ENCODE measurements at places on chromosomes 5 and 9. TPM values are rescaled to one million over a fixed set of nuclear protein-coding genes. Genes with fewer than 3 reads are reported as not detected.

DNA sequence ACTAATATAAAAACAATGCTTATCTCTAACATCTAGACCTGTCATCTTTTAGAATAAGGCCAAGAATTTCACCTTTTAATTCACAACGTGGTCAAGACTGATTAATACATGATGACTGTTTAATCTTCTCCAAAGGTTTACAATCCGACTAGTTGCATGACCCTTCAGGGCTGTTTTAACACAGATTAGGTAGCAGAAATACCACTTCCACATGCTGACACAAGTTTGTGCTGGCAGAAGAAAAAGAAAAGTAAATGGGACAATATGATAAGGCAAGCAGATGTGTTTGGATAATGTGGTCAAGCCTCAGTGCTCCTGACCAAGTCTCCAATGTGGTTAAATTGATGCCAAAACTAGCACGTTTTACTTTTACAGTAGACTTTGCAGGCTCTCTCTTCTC, 31.1 kb downstream of the SEMA6A start:
- DNase-seq, result no peak

- no peak for DNase-seq
Observed at GRCh38 chr9:126053913-126054312, 272.7 kb upstream of the MVB12B start.

GRCh38 chr5:33999978-34000377, 7.9 kb downstream of the AMACR start:
- no peak for DNase-seq

DNA sequence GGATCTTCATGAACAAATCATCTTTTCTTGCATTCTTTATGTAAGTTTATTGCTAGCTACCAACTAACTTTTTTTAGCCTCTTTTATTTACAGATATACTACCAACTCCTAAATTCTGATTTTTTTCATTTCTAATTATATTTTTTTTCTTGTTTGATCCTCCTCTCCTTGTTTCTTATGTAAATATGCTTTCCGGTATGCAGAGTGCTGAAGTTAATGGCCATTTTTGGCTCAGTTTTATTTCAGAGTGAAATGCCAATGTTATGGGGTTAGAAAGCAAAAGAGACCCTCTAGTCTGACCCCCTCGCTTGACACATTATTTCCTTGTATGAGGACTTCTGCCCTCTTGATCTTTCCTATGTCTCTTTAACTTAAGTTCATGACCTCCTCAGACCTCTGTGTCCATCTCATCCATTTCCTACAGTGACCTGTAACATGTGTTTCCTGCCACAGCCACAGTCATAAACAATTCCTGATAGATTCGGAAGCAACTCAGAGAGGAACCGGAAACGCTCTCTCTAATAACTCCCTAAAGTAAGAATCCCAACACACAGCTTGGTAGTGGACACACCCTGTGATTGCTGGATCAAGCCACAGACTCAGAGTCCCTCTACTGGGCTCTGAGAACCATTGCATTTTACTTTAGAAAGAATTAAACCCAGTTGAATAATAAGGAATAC, 42.9 kb upstream of the AFAP1L1 start:
- DNase-seq, result no peak

GRCh38 chr9:128729302-128729701, 5.4 kb upstream of the ZDHHC12 start:
- no peak for DNase-seq

DNA sequence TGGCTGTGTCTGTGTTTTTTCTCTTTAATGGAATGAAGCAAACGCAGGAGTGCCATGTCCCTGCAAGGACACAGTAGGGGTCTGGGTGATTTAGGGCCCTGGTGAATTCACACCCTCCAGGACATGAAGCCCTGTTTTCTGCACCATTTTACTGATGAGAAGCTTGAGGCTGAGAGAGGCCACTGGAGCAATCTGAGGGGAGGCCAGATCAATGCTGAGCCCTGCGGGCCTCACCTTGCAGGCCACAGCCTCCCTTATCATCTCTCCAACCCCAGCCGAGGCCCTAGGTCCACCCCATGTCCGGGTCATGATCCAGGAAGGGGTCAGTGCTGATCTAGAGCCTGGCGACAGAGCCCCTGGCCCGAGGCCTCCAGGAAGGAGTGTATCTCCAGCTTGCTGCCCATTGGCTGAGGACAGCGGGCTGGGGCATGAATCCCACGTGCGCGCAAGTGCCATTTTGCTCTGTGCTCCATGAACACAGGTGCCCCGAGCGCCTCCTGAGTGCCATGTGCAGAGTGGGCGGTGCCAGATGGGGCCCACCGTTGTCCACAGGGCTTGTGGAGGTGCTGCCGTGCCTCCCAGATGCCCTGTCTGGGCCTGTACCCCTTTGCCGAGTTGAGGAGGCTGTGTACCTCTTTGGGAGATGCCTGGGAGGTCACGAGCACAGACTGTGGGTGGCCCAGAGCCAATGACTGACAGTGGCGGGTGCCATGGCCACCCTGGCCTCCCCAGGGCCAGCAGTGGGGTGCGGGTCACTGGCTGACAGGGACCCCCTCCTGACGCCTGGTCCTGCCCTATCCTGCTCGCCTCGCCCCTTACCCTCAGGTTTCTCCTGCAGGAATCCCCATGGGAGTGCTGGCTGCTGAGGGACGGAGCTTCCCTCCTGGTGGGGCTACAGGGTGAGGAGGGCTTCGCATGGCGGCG, 32.3 kb upstream of the LPCAT1 start:
- no peak for DNase-seq

The SLC4A9 gene
- total RNA-seq, result not detected

All from CD8-positive, alpha-beta memory T cell (primary cell).